ENCODE measurements at places on chromosomes 1 and 21.

GRCh38 chr1:22636927-22637326, 499 bp downstream of the C1QA start:
- no peak overlapping the region for H3K27ac ChIP-seq
- H3K4me3 ChIP-seq = no peak overlapping the region
- no peaks in the 10 kb centered on the region for H3K36me3 ChIP-seq
- H3K4me1 ChIP-seq = no peaks in the 10 kb centered on the region

- H3K36me3 ChIP-seq = no peaks in the 10 kb centered on the region
- H3K4me3 ChIP-seq = no peak overlapping the region
- peak overlapping the region; percentile 53 for H3K27ac ChIP-seq
- peaks cover 5% of the 10 kb centered on the region for H3K4me1 ChIP-seq
- no peak for DNase-seq
These were observed 15.7 kb downstream of the FOXJ3 start for GRCh38 chr1:42319128-42319851.

DNA sequence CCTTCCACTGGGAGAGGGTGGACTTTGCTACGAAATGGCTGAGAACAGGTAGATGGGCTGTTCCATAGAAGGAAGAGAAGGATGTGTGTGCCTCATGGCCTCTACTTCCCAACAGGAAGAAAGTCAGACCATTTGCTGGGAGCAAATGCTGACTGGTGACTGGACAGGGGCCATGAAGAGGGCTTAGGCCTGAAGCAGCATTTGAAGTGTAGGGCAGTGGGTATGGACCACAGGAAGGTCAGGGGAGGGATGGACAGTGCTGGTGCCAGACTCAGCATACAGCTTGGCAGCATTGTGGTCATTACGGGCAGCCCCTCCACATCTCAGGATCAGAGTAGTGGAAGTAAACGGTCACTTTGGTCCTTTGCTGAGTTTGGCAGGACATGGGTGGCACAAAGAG, 275.7 kb downstream of the MATN1 start:
- no peak overlapping the region for H3K4me3 ChIP-seq
- no peaks in the 10 kb centered on the region for H3K36me3 ChIP-seq

GRCh38 chr1:164773102-164773501, 214.1 kb downstream of the PBX1 start:
- H3K4me1 ChIP-seq = peaks cover 19% of the 10 kb centered on the region
- no peaks in the 10 kb centered on the region for H3K36me3 ChIP-seq
- H3K27ac ChIP-seq = peak overlapping the region; percentile 83
- H3K4me3 ChIP-seq = no peak overlapping the region

DNA sequence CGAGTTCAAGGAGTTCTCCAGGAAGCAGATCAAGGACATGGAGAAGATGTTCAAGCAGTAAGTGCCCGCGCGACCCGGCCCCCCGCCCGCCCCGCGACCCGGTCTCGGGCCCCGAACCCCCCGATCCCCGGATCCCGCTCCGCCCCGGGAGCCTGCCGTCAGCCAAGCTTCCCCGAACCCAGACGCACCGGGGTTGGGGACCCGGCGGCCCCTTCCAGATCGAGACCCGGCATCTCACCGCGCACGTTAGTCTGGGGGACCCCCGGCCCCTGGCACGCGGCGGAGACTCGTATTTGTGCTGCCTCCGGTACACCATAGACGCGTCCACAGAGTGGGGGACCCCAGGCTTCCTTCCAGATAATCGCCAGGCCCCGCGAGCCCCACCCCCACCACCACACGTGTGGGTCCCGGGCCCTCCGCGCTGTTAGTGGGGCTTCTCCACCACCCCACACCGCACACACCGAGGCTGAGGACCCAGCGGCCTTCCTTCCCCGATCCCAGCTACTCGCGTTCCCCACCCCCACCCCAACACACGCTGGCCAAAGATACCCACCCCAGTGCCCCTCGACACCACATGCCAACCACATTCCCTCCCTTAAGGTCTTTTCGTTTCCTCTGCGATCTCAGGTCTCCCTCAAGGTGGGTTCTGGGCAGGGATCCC, 665 bp downstream of the EFHD2 start:
- peak overlapping the region; percentile 90 for H3K27ac ChIP-seq
- H3K36me3 ChIP-seq = no peaks in the 10 kb centered on the region
- DNase-seq = no peak
- H3K4me1 ChIP-seq = no peaks in the 10 kb centered on the region
- peak overlapping the region; percentile 65 for H3K4me3 ChIP-seq
- no peaks in the 10 kb centered on the region for H3K27me3 ChIP-seq

Measured in uterus (tissue), 4 donors.